SIG-M5 (cell line): ENCODE measurements at places on chromosomes 1 and 21.

DNA sequence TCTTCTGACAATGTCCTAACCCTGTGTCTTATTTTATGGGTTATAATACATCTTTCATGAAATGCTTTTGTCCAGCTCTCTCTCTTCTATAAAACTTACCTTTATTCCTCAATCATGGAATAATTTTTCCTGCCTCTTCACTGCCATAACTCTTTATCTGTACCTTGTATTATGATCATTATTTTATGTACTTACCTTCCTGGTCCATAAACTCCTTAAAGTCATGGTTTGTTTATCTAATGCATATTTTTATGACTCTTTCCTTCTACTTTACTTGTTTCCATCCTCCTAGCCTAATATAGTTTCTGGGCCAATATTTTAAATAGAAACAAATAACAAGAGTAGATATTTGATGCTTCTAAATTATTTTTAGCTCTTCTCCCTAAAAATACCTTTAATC lies 65.8 kb upstream of the BMP8A start:
- no peak for DNase-seq

GRCh38 chr1:222634180-222635013 lies 16.5 kb downstream of the MIA3 start:
- no peak for DNase-seq

DNA sequence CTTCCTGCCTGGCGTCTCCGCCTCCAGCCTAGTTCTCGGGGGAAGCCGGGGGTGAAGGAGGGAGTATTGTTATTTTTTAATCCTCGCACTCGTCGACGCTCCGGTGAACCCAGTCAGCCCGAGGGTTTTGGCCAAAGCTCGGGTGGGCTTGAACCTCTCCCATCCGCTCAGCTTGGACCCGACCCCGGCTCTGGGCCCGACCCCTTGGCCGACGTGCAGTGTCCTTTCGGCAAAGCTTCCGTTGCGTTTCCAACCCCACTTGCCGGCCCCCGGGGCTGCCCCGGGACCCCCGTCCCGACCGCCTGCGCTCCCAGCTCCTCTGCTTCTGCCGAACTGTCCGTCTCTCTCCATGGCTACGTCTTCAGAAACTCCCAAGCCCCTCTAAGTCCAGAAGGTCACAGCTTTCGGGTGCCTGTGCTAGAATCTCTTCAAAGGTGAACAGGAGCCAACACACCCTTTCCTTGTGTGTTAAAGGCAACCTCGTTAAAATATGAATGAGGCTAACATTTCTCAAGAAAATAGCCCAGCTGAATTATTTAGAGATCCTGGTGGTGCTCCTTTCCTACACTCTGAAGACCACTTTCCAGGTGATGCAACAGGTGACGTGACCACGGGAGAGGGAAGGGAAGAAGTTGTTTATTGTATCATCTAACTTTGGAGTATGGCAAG lies 647 bp downstream of the DESI2 start:
- DNase-seq, result no peak

- no peak for DNase-seq
Measured at GRCh38 chr1:89946532-89946931, 48.4 kb upstream of the ZNF326 start.

DNA sequence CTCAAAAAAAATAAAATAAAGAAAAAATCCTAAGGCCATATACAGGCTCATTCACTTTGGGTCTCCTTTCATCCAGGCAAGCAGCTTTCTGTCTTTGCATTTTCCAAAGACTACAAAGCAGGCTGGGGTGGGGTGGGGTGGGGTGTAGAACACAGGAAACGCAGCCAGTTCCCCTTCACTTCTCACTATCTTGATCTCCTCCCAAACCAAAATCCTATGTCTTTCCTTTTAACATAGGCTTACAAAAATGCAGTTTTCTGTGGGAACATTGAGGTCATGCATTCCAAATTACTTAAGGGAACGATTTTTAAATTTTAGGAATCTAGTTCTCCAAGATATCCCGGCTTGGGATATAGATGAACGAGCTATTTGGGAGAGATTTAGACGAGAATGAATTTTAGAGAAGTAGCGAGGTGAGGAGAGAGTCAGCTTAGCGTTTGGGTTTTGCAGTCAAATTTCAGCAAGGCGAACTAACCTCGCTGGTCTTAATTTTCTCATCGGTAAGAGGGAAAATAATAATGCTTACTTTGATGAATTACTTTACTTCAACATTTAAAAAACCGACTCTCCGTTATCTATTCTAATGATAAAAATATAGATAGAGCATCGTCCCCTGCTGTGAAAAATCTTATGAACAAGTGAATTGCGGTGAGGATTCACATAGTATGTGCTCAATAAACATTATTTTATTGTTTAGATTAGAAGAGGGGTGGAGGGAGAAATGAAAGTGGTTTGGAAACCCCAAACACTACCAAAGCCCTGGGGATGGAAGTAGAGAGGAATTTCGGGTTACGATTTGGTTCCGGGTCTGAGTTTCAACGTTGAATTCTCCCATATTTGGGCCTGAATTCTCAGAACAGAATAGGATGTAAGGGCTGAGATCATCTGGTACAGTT lies 735 bp upstream of the STX12 start:
- DNase-seq, result no peak

- no peak for DNase-seq
Measured at GRCh38 chr1:173426057-173426456, 51.1 kb upstream of the PRDX6 start.

DNA sequence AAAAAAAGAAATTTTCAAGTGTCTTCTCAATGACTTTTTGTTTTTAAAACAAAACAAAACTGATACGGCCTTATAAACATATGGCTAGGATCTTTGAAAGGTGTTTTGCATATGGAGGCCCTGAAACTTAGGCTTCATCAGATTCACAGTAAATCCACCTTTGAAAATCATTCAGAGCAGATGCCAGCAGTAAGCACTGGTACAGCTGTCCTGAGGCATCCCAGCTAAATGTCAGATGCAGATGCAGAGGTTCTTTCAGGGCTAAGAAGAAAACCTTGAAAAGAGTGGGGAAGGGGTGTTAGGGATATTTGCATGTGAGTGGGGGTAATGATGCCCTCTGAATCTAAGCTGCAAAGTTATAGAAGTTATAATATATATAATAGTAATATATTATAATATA lies 56.2 kb upstream of the GNG12 start:
- DNase-seq, result no peak

GRCh38 chr1:98251497-98251896 lies 330.7 kb upstream of the DPYD start:
- no peak for DNase-seq

- DNase-seq, result no peak
Measured at GRCh38 chr1:213947200-213947801, 40.5 kb upstream of the PROX1 start.

DNA sequence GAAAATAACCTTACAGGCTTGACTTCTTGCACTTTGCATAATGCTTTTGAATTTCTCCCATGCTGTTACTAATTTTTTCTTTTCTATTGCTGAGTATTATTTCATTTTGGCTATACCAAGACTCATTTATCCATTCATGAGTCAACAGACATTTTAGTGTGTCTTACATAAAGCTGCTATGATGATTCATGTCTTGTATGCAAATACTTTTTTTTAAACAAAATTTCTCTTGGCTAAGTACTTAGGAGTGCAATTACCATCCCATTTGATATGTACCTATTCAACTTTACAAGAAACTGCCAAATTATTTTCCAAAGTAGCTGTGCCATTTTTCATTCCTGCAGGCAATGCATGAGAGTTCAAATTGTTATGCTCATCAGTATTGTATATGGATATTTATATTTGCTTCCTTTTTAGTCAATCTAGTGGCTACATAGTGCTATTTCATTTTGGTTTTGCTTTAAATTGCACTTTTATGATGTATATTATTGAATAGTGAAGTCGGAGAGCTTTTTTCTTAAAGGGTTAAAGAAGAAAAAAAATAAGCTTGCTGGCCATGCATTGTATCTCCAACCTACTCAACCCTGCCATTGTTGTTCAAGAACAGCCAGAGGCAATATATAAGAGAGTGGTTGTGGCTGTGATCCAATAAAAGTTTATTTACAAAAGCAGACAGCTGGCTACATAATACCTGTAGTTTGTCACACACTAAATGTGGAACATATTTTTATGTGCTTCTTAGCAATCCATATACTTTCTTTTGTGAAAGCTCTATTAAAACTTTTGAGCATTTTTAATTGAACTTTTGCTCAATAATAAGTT lies 862.8 kb downstream of the KCNT2 start:
- no peak for DNase-seq

- no peak for DNase-seq
Measured at GRCh38 chr1:246166841-246167240, 340.2 kb downstream of the SMYD3 start.

DNA sequence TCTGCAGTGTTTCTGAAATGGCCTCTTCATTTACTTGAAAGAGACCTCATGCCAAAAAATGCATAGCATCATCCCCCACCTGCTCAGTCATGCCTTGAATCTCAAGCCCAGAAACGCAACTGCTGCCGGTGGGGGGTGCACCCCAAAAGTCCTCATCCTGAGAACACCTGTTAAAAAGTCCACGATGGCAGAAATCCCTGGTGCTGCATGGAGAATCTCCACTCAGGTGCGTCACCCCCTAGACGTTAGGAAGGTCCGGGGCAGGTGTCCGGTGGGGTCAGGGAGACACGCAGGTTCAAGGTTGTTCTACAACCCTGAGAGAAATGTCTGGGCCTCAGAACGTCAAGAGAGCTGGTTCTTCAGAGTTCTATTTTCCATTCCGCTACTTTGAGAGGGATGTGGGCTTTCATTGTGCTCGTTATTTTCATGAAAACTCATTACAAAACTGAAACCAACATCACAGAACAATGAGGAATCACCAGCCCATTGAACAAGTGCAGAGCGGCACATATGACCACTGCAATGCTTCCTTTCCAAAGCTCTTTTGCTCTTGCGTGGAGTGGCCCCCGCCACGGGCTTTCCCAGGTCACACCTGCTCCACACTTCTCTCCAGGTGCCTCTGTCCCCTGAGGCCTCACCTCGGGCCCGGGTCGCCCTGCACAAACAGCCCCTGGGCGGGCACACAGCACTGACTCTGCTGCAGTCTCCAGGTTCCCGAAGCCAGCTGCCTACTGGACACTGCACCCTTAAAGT lies 201.9 kb downstream of the TOMM20 start:
- DNase-seq, result no peak

GRCh38 chr1:41144285-41144684 lies 97.8 kb downstream of the SCMH1 start:
- DNase-seq, result no peak

GRCh38 chr21:44414291-44415072 lies 40.8 kb upstream of the LRRC3 start:
- no peak for DNase-seq

DNA sequence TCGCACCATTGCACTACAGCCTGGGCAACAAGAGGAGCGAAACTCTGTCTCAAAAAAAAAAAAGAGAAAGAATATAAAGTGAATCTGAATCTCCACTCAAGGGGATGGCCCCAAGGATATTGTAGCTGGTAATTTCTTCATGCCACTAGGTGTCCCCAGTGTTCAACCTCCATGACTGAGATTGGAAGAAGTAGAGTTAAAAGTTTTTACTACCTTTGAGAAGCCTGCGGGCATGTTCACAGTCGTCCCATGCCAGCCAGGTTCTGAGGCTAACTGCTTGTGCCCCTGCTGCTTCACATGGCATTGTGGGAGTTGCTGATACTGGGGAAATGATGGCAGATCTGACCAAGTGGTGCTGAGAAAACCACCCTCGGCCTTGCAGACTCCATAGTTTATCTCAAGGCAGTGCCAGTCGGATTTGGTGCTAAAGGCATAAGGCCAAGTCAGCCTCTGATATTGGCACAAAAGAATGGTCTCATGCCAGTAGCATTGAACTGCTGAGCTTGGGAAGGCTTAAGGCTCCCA lies 10.8 kb upstream of the SHISA4 start:
- DNase-seq, result no peak

DNA sequence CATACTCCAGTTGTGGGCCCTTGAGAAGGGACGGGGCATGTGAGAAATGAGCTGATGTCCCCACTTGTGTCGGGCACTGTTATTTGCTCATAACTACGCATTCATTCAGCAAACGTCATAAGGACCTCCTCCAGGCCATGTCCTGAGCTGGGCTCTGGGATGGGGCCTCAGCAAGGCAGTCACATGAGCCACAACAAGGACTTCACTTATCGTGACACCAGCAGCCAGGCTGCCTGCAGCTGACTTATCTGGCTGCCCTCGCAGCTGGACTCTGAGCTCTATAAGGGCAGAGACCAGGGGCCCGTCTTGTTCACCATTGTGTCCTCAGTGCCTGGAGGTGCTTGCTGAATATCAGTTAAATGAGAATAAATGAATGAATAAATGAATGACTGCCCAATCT lies 37.5 kb upstream of the GRIK3 start:
- no peak for DNase-seq

DNA sequence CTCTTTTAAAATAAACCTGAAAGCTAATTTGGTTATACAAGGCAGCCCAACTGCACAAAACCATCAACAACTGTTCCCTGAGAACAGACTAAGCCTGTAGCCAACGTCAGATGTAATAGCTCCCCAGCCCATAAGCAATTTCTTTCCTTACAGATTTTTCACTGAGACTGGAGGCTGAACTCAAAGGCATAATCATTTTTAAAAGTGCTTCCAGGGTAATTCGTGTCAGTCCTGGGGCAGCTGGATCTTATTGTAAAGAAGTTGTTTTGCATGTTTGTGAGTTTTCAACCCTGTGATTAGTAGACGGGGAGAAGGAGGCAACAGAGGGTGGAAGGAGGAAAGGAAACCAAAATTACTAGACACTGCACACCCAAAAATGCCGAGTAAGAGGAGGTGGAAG lies 3.2 kb downstream of the DPT start:
- no peak for DNase-seq

DNA sequence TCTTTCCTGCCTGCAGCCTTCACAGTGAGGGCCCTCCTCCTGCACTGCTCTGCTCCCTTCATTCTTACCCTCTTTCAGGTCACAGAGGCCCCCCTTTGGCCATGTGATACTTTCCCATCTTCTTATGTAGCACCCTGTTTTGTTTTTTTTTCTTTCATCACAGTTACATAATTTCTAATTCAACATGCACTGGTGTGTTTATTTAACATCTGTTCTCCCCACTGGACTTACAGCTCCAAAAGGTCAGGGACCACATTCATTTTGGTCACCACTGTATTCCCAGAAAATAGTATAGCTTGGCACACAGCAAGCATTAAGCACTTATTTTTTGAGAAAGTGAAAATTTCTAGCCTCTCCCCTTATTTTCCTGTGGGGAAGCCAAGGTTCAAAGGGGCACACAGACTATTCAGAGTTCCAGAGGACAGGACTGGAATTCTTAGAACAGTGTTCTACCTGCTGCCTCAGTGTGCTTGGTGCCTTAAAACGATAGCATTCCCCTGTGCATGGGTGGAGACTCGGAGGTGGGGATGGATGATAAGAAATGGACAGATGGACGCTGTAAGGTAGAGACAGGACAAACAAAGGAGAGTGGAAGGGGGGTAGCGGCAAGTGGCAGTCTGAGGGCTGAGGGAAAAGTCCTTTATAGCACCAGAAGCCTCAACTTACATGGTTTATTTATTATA lies 5.3 kb downstream of the DENND2D start:
- no peak for DNase-seq

GRCh38 chr1:115284209-115284608 lies 53.8 kb downstream of the NGF start:
- no peak for DNase-seq

DNA sequence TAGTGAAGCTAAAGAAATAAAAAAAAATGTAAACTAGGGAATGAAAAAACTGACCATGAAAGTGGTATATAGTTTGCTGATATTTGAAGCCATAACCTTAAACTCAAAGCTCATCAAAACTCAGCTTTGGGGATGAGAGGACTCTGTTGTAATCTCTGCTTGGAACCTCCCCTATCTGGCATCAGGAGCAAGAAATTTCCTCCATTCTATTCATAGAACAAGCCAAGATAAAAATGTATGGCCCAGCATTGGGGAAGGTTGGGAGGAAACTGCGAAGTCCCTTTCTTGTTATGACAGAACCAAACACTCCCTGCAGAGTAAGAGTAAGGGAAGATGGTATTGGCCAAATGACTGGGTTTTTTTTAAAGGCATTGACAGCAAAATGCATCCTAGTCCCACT lies 35.6 kb downstream of the MCOLN2 start:
- DNase-seq, result no peak
